T-helper 17 cell (primary cell): ENCODE measurements at places on chromosomes 16 and 17.

DNA sequence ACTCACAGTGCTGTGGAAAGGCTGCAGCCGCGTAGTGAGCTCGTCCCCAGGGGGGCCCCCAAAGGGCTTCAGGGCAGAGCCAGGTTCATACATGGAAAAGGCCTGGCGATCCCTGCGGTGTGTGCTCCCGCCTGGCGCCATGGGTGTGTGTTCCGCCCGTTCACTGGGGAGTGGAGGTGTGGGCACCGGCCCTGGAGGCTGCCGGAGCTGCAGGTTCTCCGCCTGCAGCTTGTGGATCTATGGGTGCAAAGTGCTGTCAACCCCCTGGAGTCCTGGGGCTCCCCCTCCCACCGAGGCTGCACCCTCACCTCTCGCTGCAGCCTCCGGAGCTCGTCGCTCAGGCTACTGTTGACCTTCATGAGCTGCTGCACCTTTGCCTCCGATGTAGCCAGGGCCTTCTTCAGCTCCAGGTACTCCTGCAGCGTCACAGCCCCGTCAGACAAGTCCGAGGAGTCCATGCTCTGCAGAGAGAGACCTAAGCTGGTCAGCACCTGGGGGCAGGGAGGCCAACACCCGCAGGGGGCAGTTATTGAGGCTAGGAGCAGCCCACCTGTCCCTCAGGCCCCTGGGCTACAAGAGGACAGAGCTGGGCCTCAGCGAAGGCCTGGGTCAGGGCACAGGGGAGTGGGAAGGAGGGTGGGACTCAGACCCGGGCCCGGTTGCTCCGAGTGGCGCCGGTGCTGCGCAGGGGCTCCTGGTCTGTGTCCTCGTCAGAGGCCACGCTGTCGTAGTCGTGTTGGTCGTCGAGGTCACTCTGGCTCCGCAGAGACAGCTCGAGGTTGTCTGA, 7.9 kb downstream of the TP53I13 start:
- DNase-seq = no peak

- no peak for DNase-seq
These were observed 3.1 kb upstream of the CEP20 start for GRCh38 chr16:15891508-15891907.

- DNase-seq = no peak
These were observed 19.9 kb upstream of the ITPRIPL2 start for GRCh38 chr16:19093631-19094541.

DNA sequence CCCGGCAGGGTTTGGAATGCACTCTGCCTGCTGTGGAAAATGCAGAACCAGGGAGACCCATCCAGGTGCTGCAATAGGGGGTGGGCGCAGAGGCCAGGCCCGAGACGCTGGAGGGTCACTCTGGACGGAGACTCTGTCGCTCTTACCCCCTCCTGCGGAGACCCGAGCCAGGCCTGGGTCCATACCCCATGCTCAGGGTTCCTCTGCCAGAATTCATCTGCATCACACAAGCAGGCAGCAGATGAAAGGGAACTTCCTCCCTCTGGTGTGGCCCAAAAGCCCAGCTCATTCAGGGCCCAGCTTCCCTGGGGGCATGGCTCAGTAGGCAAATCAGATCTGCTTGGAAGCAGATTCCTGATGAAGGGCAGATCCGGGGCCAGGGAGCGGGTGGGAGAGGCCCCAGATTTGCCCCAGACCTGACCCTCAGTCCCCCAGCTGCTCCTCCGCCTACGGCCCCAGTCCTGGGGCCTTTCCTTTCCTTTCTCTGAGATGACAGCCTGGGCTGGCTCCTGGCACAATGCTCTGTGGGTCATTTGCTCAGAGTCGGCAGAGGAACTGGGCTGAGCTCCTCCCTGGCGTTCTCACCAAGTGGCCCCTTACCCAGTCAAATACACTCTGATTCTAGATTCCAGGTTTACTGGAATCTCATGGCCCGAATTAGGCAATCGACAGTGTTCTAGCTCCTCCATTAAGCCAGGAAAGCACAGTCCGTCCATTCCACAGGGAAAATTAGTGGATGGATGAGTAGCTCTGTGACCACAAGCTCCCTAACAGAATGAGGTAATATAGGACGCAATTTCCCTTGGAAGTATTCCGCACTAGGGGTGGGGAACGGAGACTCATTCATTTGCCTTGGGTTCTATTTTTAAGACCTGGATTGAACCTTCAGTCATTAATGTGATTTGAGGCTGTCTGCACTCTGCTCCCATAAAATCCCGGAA, 19.1 kb upstream of the RASD1 start:
- DNase-seq = no peak
